ENCODE measurements at places on chromosomes 11 and 22.
A peak's percentile ranks its signal among the peaks of the same experiment; 100 is the strongest.

GRCh38 chr11:289398-289711 lies 429 bp downstream of the PGGHG start:
- DNase-seq: no peak

DNA sequence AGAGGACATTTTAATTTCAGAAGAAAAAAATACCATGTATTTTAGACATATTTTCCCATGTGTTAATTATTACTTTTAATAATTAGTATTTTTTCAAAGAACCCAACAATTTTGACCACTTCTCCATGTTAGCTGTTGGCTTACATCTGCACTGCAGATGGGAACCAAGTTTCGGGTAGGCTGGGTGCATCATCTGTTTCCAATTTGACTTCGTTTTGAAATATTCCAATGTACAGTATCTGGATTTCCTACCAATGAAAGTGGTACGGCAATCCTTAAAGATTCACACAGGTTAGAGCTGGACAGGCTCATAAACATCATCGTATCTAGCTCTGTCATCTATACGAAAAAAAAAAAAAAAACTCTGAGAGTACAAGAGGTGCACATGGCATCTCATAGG lies 670.2 kb downstream of the OPCML start:
- DNase-seq: no peak

GRCh38 chr11:119651802-119652584 lies 77.0 kb downstream of the NECTIN1 start:
- no peak for DNase-seq

DNA sequence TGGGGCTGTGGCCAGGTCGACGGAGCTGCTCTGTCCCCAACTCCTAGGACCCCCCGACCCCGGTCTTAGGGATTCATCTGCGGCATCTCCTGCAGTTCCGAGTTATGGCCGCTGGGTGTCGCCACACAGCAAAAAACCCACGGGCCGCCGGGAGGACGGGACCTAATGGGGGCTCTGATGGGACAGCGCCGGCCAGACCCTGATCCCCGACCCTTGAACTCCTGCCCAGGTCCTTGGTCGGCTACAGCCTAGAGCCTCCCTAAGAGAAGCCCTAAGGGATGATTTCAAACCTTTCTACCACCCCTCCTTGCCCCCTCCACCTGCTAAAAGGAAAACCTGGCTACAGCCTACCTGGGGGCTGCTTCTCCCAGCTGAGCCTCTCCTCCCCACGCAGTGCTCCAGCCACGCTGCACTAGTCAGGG lies 30.8 kb upstream of the LRRC10B start:
- DNase-seq: peak; percentile 7

DNA sequence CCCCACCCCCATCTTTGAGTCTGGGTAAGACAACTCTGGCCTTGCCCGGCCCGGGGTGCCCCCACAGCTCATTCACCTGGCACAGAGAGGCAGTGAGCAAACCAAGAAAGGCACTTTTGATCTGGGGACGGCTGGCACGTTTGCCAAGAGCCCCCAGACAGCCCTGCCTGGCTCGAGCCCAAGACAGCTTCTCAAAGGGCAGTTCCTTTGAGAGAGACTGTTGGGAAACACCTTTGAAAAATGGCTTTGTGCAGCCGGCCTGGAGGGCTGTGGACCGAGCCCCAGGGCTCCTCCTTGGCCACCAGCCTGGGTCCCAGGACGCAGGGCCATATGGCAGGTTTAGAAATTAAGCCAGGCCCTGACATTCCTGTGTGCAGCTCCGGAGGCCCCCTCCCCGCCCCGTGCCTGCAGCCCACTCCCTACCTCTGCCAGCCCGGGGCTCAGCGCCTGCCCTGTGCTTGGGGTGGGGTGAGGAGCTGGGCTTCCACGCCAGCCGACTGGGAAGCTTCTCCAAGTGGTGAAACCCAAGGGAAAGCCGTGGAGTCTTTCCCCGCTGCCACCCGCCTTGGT lies 50.2 kb upstream of the SMIM38 start:
- DNase-seq: no peak

- DNase-seq: no peak
Measured at GRCh38 chr11:66766681-66767080, 37.7 kb upstream of the SPTBN2 start.

DNA sequence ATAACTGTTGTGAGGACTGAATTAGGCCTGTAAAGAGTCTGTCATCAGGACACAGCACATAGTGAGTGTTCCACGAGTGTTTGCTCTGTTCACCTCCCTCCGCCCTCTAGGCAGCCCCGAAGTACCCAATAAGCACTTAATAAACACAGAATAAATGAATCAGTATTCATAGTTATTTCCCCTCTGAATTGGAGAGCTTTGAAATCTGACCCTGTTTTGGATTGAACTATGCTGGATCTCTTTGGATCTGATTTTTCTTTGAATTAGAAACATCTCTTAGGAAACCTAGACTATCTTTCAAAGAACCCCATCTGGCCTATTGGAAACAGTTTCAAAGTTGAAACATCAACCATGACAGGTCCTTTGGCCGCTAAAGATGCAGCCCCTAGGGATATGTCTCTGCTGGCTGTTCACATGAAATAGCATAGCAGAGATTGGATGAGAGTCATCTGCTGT lies 615.5 kb downstream of the NTM start:
- DNase-seq: no peak

GRCh38 chr11:66857234-66857926 lies 516 bp downstream of the LRFN4 start:
- DNase-seq: no peak

DNA sequence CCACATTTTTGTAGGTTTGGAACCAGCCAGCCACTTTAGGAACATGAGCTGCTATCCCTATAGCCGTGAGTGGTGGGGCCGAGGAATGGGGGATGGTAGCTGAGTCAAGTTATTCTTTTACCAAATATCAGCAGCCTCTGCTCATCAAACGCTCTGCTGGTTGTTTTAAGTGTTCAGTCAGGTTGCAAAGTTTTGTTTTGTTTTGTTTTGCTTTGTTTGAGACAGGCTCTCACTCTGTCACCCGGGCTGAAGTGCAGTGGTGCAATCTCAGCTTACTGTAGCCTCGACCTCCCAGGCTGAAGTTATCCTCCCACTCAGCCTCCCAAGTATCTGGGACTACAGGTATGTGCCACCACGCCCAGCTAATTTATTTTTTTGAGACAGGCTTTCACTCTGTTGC lies 14.4 kb downstream of the CABIN1 start:
- DNase-seq: no peak

GRCh38 chr11:36347384-36347906 lies 51.4 kb downstream of the PRR5L start:
- DNase-seq: no peak

DNA sequence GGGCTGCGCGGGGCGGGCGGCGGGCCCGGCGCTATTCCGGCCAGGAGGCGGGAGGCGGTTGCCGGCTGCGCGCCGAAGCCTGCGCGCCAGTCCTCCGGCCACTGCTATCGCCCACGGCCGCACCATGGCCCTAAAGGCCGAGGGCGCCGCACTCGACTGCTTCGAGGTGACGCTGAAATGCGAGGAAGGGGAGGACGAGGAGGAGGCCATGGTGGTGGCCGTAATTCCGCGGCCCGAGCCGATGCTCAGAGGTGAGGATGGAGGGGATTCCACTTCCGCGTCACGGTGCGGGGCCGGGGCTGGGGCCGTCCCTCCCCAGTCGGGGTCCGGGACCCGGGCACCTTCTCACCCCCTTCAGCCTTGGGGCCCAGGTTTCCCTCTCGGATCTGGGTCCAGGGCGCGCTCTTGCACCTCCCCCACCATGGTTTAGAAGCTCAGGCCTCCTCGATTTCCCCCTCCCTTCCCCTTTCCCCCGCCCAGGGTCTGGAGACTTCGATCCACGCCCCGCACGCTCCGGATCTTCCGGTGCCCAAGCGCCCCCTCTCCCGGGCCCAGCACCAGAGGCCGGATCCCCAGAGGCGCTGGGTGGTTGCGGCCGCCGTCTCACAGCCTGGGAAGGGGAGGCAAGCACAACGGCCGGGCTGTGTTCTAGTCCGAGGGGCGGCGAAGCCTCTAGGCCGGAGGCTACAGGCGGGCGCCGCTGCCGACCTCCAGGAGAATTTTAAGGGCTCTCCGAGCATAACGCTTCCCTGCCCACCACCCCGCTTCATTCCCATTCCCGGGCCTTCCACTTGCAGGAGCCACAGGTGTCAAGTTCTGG lies 517 bp downstream of the SPINDOC start:
- DNase-seq: no peak

DNA sequence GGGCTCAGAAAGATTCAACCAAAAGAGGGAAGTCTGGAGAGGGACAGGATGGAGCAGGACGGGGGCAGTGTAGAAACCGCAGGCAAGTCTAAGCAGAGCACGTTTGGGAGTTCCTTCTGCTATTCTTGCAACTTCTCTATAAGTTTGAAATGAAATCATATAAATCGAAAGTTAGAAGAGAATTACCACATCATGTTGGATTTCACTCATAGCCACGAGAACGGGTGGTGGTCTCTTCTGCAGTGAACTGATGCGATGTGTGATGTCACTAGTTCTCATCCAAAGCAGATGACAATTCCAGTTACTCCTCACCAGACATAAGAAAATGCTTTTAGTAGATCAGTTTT lies 36.0 kb downstream of the KCNQ1 start:
- no peak for DNase-seq

- no peak for DNase-seq
Measured at GRCh38 chr11:10413268-10413667, 41.8 kb upstream of the AMPD3 start.

GRCh38 chr11:17563231-17563646 lies 16.2 kb downstream of the OTOG start:
- no peak for DNase-seq

DNA sequence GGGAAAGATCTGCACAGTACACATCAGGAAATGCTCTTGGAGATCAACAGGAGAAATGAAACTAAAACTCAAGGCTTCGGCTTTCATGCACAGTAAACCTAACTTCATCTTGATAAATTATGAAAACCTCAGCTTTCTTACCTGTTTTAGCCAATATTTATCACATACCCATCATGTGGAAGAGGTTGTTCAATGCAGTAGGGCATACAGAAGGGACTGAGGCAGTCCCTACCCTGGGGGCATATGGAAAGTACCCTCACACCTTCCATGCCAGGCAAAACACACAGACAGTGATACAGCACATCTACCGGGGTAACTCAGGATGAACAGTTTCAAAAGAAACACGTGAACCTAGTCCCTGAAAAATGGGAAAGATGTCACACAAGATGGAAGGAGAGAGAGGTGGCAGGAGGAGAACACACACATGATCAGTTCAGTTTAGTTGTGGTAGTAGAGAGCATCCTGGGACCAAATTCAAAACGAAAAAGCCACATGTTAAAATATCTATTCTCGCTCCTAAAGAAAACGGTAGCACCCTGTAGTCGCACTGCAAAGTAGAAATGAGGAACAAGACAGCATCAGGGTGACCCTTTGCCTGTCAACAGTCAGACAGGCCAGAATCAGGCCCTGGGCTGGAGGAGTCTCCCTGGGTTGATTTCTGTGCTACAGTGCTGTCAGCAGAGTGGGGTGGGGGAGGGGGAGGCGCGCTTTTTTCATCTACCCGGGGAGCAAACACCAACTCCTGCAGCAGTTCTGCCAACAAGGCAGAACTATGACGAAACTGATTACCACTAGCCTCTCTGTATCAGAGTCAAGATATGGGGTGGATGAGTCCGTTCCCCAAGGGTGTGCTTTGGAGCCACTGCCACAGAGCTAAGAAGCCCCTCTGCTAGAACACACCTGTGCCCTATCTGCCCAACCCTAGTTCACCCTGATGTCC lies 1.3 kb downstream of the HIRA start:
- no peak for DNase-seq

- no peak for DNase-seq
Measured at GRCh38 chr22:19913337-19913936, 28.1 kb upstream of the COMT start.

- DNase-seq: no peak
Measured at GRCh38 chr11:129023968-129024676, 81.5 kb upstream of the TP53AIP1 start.

- no peak for DNase-seq
Measured at GRCh38 chr11:131665344-131665968, 295.0 kb downstream of the NTM start.

DNA sequence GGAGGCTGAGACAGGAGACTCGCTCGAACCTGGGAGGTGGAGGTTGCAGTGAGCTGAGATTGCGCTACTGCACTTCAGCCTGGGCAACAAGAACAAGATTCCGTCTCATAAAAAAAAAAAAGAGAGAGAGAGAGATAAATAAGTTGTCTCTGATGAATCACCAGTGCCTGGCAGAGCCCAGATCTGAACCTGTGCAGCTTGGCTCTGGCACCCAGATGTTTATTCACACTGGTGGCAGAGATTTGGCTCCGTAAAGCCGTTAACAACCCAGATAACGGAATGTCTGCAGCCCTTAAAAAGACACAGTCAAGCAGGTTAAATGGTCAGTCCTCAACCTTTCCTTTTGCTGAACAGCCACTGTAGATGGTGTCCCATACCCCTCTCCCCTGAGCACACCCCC lies 33.5 kb upstream of the RTL6 start:
- no peak for DNase-seq

DNA sequence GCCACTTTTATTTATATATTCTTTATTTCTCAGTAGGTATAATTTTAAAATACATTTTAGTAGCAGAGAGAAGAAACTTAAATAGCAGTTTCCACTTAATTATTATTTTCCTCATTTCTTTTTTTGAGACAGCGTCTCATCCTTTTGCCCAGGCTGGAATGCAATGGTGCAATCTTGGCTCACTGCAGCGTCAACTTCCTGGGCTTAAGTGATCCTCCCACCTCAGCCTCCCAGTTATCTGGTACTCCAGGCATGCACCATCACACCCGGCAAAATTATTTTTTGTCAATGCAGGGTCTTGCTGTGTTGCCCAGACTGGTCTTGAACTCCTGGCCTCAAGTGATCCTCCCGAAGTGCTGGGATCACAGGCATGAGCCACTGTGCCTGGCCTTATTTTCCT lies 38.3 kb downstream of the ATG13 start:
- DNase-seq: no peak

- no peak for DNase-seq
Measured at GRCh38 chr22:40449676-40450035, 79.3 kb downstream of the SGSM3 start.

Measured in stimulated activated CD4-positive, alpha-beta T cell treated with anti-CD3 and anti-CD28 coated beads, Interleukin-1b, Interleukin-23, amount 100 ng/mL, for 1 hour (primary cell).